Heart right ventricle (tissue), 16 donors: ENCODE measurements at places on chromosomes 7 and 10. TPM values are rescaled to one million over a fixed set of nuclear protein-coding genes. Genes with fewer than 3 reads are reported as not detected.

The AUTS2 gene
- total RNA-seq: 9.7 TPM

The CPA2 gene
- 0.96 TPM for total RNA-seq

The KCP gene
- 0.26 TPM for total RNA-seq

The SEMA3D gene
- total RNA-seq: 1.5 TPM

The CPEB3 gene
- 13.5 TPM for total RNA-seq

- no peak within 1 kb of the TSS for H3K27ac ChIP-seq
- H3K4me1 ChIP-seq: no peaks in the 10 kb centered on the region
- no peaks in the 10 kb centered on the region for H3K36me3 ChIP-seq
- peaks cover 5% of the 10 kb centered on the region for H3K27me3 ChIP-seq
- DNase-seq: no peak
These were observed at the start of gene OPN4 for GRCh38 chr10:86654411-86655172. Gene OPN4 (plus strand): TSS chr10:86654547. CDS start chr10:86654784, 237 bp downstream.

DNA sequence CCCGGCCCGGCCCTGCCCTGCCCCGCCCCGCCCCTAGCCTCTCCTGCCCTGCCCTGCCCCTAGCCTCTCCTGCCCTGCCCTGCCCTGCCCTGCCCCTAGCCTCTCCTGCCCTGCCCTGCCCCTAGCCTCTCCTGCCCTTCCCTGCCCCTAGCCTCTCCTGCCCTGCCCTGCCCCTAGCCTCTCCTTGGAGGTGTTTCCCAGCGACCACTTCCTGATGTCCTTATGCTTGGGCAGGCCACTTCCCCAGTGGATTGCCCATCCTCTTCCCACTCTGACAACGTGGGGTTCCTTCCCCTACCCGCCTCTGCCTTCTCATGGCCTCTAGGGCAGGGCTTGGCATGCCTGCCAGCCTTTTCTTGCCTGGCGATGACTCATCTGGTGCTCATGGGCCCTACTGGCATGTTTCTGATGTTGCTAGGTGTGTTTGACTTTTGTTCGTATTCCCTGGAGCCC is 21.2 kb downstream of the PRXL2A start:
- no peaks in the 10 kb centered on the region for H3K4me1 ChIP-seq
- H3K27ac ChIP-seq: no peak overlapping the region
- H3K27me3 ChIP-seq: no peaks in the 10 kb centered on the region
- peaks cover 69% of the 10 kb centered on the region for H3K36me3 ChIP-seq
- H3K4me3 ChIP-seq: no peak overlapping the region
- no peak for DNase-seq

- no peak for DNase-seq
- no peak overlapping the region for H3K27ac ChIP-seq
- no peaks in the 10 kb centered on the region for H3K36me3 ChIP-seq
- H3K4me1 ChIP-seq: no peaks in the 10 kb centered on the region
These were observed 29.6 kb downstream of the ABCB4 start for GRCh38 chr7:87445897-87446296.

DNA sequence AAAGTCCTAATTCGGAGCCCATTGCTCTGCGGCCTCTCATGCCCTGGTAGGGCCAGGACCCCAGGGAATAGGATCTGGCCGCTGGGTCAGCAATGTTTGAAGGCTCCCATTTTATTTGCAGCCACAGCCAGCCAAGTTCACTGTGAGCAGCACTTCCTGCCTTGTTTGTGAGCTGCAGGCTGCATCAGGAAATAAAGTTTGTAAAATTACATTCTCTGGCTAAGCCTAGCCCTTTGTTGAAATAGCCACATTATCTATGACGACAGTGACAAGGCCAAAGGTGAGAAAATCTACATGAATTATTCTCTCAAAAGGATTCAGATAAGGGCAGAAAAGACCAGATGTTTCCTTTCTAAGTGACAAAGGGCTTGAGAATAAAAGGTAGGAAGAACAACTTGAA is 23.7 kb upstream of the ITGB1 start:
- H3K27me3 ChIP-seq: no peaks in the 10 kb centered on the region
- H3K4me1 ChIP-seq: peaks cover 10% of the 10 kb centered on the region
- no peaks in the 10 kb centered on the region for H3K36me3 ChIP-seq

- H3K4me1 ChIP-seq: peaks cover 7% of the 10 kb centered on the region
- DNase-seq: no peak
- no peak overlapping the region for H3K4me3 ChIP-seq
These were observed 21.3 kb upstream of the CDK14 start for GRCh38 chr7:90574820-90575187.

DNA sequence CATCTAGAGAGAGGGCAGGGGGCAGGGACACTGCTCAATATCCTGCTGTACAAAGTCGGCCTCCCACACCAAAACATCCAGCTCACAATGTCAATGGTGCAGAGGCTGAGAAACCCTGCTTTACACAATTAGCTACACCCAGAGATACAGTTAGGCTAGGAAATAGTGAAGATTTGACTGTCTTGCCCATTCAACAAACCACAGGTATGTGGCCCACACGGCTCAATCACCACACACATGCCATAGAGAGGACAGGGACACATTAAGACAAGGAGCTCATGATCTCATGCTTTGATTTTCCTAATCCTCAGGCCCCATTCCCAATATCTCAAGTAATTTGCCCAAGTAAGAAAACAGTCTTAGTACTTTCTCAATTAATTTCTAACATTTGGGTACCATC is 110.4 kb downstream of the OSBPL3 start:
- H3K4me3 ChIP-seq: no peak overlapping the region
- peaks cover 44% of the 10 kb centered on the region for H3K36me3 ChIP-seq
- H3K27ac ChIP-seq: no peak overlapping the region
- no peak for DNase-seq
- no peaks in the 10 kb centered on the region for H3K4me1 ChIP-seq

DNA sequence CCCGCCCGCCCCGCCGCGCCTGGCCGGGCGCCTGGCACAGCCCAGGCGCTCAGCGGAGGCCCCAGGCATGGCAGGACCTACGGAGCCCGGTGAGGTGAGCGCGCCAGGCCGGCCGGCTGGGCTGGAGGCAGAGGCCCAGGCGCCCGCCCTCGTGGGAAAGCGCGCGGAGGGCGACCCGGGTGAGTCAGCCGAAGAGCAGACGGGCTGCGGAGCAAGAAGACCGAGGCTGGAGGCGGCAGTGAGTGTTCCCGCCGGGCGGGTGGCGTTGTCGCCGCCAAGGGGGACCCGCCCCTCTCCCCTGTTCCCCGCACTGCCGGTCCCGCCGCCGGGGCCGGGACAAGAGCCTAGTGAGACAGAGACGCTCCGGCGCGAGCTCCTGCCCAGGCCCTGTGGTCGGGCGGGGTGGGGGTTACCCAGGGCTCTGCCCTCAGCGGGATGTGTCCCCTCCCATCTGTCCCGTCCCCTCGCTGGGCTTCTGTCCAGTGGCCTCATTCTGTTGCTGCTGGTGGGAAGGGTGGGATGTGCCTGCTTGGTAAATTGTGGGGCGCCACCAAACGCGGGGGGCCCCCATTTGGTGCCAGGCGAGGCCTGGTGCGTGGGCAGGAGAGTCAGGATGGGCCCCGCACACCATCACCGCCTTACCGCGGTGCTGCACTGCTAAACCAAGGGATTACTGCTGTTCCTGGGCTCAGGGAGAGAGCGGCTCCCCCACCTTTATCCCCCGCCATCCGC is 17.0 kb upstream of the NODAL start:
- no peaks in the 10 kb centered on the region for H3K36me3 ChIP-seq
- H3K27me3 ChIP-seq: no peaks in the 10 kb centered on the region
- peak; percentile 71 for DNase-seq

DNA sequence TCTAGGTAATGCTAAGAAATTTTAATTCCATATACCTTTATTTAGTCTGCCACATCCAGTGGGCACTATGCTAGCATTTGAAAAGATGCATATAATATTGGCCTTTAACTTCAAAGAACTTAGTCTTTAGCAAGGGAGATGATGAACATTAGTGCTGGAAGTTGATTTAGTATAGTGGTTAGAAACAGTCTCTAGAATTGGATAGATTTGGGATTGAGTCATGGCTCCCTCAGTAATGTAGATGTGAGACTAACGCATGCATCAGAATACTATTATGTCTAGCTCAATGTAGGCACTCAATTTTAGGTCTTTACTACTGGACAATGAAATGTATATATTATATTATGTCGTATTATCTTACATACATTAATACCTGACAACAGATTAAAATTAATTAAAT is 5.8 kb downstream of the DKK1 start:
- H3K4me1 ChIP-seq: no peaks in the 10 kb centered on the region
- H3K27ac ChIP-seq: no peak overlapping the region
- no peak for DNase-seq
- no peak overlapping the region for H3K4me3 ChIP-seq
- H3K36me3 ChIP-seq: no peaks in the 10 kb centered on the region

DNA sequence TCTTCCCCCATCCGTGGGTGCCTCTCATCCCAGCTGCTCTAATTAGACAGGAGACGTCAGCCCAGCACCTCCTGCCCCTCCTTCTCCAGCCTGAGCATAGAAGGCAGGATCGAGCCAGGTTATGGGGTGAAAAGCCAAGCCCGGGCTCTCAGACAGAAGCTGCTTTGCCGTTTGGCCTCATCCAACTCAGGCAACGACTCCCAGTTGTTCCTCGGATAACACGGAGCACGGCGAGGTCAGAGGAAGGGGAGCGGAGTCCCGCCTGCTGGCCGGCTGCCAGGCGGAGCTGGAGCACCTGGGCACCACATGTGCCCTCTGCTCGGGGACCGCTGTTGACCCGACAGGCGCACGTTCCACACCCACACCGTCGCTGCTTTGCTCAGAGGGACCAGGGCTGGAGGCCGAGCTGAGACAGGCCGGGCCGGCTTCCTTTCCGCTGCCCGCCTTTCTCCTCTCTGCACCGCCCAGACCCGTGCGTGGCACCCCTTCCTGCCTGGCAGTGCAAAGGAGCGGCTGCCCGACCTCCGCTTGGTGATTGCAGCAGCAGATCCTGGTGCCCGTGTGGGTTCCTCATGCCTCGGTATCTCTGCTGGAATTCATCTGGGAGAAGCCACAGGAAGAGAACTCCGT is 21.6 kb upstream of the UNCX start:
- H3K4me3 ChIP-seq: peak overlapping the region; percentile 13
- H3K36me3 ChIP-seq: no peaks in the 10 kb centered on the region
- no peak overlapping the region for H3K27ac ChIP-seq

DNA sequence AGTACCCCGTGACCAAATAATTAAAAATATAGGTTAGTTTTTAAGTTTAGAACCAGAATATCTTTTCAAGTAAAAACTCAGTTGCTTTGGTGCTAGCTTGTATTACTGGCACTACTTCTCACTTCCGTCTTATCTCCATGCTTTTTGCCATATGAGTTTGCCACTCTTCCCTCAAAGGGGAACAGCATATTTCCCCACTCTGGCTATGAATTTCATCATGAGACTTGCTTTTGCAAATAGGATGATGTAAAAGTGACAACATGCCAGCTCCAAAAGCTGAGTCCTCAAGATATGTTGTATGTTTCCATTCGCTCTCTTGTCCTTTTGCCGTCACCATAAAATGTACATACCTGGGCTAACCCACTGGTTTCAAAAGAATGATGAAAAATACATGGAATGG is 178.1 kb upstream of the SEMA3A start:
- H3K27ac ChIP-seq: no peak overlapping the region
- no peak for DNase-seq
- H3K27me3 ChIP-seq: no peaks in the 10 kb centered on the region
- no peaks in the 10 kb centered on the region for H3K4me1 ChIP-seq

- H3K4me3 ChIP-seq: no peak overlapping the region
- peaks cover 25% of the 10 kb centered on the region for H3K4me1 ChIP-seq
- no peak overlapping the region for H3K27ac ChIP-seq
- no peaks in the 10 kb centered on the region for H3K36me3 ChIP-seq
- no peaks in the 10 kb centered on the region for H3K27me3 ChIP-seq
These were observed 16.6 kb upstream of the GNA12 start for GRCh38 chr7:2860627-2861133.

DNA sequence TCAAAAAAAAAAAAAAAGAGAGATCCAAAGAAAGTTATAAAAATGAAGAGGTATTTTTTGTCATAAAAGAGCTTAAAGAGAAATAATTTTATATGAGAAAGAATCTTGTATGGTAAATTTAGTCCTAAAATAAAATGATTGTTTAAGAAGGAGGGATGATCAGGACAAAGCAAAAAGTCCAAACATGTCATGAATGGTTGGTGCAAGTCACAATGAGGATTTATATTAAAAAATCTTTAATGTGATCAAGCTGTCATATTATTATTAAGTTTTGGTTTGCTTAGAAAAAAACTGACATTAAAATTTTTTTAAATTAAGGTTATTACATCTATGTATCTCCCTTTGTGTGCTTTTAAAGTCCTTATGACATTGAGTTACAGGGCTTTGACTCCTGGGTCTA is 220.4 kb downstream of the TMEM26 start:
- H3K27me3 ChIP-seq: no peaks in the 10 kb centered on the region
- no peak overlapping the region for H3K27ac ChIP-seq
